Mesangial cell (primary cell): ENCODE measurements at places on chromosomes 11 and 22. TPM values are rescaled to one million over a fixed set of nuclear protein-coding genes. Genes with fewer than 3 reads are reported as not detected.

CNTN5 gene
- 0.16 and 1.5 TPM in 2 replicates for total RNA-seq

PUS3 gene
- 5.1 and 6.0 TPM in 2 replicates for total RNA-seq

CHRDL2 gene
- total RNA-seq = not detected in 2 replicates

NTM gene
- total RNA-seq = 21.0 and 48.8 TPM in 2 replicates

CASP1 gene
- total RNA-seq = 0.38 TPM in 1 of 2 replicates, not detected in the other

SLC22A25 gene
- not detected in 2 replicates for total RNA-seq

XKR3 gene
- total RNA-seq = not detected in 2 replicates

TEX12 gene
- total RNA-seq = 0.25 TPM in 1 of 2 replicates, not detected in the other

KLHL35 gene
- total RNA-seq = 1.8 and 4.6 TPM in 2 replicates

PATE2 gene
- not detected in 2 replicates for total RNA-seq

OR51B4 gene
- total RNA-seq = not detected in 2 replicates

SGSM1 gene
- under 0.01 TPM in 1 of 2 replicates, not detected in the other for total RNA-seq

SPCS2 gene
- 18.1 and 28.0 TPM in 2 replicates for total RNA-seq

PRR5L gene
- 20.7 and 43.2 TPM in 2 replicates for total RNA-seq

CNGA4 gene
- under 0.01 TPM in 1 of 2 replicates, not detected in the other for total RNA-seq

ZNF280B gene
- total RNA-seq = 1.8 and 2.0 TPM in 2 replicates

FIBIN gene
- total RNA-seq = 0.65 and 4.4 TPM in 2 replicates

GVQW3 gene
- total RNA-seq = 0.49 and 1.1 TPM in 2 replicates

ZNHIT2 gene
- total RNA-seq = 20.2 and 20.5 TPM in 2 replicates

PTPMT1 gene
- 105 and 168 TPM in 2 replicates for total RNA-seq

OLFML1 gene
- total RNA-seq = 0.25 TPM in 1 of 2 replicates, not detected in the other

MS4A6E gene
- total RNA-seq = not detected in 2 replicates

YWHAH gene
- 98.2 and 204 TPM in 2 replicates for total RNA-seq
